Common myeloid progenitor, CD34-positive (primary cell): ENCODE measurements at places on chromosomes 2 and 18.

- no peak for DNase-seq
Measured at GRCh38 chr2:33791625-33792024, 192.5 kb upstream of the FAM98A start.

GRCh38 chr2:64063924-64064331, 44.7 kb upstream of the VPS54 start:
- DNase-seq: no peak

DNA sequence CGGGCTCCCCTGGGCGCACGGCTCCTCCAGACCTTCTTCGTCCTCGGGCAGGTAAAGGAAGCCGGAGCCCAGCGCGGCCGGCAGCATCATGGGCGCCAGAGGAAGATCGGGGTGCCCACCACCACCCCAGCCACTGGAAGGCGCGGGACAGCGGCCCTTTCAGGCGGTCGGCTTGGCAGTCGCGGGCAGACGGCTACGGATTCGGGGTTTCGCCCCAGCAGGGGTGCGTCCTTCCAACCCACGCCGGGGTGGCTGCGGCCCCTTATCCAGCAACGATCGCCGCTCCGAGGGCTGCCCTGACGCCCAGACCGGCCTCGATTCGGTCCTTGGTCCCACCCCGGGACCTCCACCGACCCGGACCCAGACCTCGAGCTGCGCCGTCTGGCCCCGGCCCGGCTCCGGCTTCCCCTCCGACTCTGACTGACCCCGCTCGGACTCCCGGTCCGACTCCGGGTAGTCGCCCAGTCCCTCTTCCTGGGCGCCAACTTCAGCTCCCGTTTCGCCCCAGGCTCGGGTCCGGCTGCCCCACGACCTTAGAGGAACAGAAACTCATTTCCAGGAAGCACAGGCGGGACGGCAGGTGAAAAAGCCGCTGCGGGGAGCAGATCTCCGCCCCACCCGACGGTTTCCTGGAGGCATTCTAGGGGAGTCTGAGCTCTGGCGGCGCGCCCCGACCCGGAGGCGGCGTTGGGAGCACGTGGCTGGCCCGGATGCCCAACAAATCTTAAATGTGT, 30.2 kb upstream of the SSB start:
- DNase-seq: peak; percentile 21

- peak; percentile 81 for DNase-seq
Measured at GRCh38 chr2:68536000-68536399, 68.6 kb downstream of the APLF start.

DNA sequence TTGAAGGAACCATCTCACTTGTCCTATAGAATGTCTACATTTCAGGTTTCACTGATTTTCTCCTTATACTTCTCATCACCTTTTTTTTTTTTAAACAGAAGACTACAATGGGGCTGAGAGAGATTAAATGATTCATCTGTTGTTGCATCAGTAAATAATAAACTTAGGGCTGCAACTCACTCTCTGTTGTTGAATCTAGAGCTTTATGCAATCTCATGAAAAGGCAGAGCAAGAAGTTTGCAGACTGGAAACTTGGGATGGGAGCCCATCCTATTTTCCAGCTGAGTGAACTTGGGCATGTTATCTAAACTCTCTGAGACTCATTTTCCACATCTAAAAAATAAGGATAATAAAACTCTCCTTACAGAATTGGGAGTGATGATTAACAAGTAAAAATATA, 58.4 kb downstream of the PDE1A start:
- no peak for DNase-seq

GRCh38 chr2:177204417-177204816, 8.2 kb upstream of the HNRNPA3 start:
- DNase-seq: no peak

GRCh38 chr2:44582363-44583008, 220.7 kb downstream of the CAMKMT start:
- DNase-seq: no peak

GRCh38 chr2:169619946-169620345, 35.8 kb downstream of the PPIG start:
- no peak for DNase-seq

GRCh38 chr18:26685438-26686157, 137.2 kb upstream of the KCTD1 start:
- no peak for DNase-seq

DNA sequence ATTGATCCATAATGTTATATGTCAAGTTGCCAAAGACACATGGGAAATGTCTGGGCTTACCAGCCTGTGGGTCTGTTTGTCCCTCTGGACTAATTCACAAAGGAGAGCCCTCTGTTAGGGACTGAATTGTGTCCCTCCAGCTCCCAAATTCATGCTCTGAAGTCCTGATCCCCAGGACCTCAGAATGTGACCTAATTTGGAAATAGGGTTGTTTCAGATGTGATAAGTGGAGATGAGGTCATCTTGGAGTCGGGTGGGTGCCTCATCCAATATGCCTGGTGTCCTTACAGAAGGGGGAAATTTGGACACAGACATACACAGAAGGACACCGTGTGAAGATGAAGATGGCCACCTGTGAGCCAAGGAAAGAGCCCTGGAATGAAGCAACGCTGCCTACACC, 41.4 kb upstream of the ROCK2 start:
- DNase-seq: no peak

- no peak for DNase-seq
Measured at GRCh38 chr2:181895818-181896217, 4.3 kb downstream of the ITPRID2 start.

DNA sequence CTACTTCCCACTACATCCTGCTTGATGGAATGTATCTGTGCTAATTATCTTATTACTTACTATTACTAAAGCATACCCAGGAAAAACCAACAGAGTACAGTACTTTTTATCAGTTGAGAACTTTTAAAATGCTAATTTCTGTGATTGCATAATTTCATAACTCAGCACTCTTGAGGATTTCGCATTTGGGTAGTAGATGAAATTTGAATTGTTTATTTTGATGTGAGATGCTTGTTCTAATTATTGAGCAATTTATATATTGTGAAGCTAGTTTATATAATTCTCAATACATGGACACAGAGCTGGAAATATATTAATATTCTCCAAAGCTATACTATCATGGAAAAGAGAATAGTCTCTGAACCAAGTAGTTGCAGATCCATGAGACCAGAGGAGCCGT, 104.5 kb upstream of the SP5 start:
- no peak for DNase-seq

DNA sequence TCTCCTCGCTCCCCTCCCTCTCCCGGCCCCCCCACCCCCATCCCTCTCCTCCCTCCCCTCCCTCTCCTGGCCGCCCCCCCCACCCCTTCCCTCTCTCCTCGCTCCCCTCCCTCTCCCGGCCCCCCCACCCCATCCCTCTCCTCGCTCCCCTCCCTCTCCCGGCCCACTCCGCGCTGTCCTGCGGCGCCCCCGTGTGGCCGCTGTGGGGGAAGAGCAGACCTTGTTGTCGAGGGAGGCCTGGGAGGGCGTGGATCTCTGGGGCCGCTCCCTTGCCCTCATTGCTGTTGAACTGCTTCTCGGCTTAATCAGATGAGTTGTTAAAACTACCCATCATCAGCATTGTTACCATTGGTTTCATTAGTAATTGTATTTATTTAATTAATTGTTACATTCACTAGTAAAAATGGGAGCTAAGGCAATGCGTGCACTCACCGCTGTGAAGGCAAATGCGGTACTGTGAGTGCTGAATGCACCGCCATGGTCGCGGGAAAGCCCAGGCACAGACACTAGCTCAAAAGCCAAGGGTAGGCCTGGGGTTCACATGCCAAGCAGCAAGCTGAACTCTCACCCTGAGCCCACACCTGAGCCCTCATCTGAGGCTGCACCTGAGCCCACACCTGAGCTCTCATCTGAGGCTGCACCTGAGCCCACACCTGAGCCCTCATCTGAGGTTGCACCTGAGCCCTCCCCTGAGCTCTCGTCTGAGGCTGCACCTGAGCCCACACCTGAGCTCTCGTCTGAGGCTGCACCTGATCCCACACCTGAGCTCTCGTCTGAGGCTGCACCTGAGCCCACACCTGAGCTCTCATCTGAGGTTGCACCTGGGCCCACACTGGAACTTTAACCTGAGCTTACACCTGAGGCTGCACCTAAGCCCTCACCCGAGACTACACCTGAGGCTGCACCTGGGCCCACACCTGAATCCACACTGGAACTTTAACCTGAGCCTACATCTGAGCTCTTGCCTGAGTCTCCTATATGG, 8.8 kb downstream of the RTP5 start:
- peak; percentile 78 for DNase-seq

GRCh38 chr2:176826356-176826755, 386.2 kb upstream of the HNRNPA3 start:
- no peak for DNase-seq
